ENCODE measurements at places on chromosomes 13 and 19.

DNA sequence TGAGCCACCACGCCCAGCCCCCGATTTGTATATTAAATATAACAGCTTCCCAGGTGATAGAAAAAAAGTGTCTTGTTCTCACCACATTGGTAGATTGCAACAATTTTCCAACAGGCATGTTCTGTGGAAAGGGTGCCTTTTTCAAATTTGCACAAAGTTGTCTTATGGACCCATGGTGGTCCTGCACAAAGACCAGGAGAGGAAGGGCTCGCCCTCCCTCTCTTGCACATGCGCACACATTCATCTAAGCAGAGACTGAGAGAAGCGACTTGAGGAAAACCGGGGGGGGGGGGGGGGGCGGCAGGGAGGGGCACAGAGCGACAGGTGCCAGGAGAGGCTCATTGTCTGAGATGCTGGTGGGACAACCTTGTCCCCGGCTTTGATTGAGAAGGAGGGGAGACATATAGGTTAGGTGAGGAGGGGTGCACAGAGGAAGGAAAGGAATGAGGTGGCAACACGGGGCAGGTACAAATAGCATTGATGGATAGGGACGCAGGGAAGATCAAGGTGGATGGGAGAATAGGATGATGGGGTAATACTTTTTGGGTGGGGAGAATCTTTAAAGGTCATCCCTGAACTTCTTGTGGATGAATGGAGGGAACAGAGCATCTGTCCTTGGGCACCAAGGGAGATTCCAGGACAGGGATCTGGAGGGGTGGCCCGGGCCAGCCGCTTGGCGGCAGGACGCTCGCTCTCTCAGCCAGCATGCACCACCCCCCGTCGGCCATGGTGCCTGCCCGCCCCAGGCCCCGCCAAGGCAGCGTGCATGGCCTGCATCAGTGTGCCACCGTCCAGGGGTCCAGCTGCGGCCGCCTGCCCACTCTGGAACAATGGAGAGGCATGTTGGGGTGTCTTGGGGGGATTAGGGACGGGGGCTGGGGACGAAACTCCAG lies 76.0 kb downstream of the IER2 start:
- no peak for DNase-seq

DNA sequence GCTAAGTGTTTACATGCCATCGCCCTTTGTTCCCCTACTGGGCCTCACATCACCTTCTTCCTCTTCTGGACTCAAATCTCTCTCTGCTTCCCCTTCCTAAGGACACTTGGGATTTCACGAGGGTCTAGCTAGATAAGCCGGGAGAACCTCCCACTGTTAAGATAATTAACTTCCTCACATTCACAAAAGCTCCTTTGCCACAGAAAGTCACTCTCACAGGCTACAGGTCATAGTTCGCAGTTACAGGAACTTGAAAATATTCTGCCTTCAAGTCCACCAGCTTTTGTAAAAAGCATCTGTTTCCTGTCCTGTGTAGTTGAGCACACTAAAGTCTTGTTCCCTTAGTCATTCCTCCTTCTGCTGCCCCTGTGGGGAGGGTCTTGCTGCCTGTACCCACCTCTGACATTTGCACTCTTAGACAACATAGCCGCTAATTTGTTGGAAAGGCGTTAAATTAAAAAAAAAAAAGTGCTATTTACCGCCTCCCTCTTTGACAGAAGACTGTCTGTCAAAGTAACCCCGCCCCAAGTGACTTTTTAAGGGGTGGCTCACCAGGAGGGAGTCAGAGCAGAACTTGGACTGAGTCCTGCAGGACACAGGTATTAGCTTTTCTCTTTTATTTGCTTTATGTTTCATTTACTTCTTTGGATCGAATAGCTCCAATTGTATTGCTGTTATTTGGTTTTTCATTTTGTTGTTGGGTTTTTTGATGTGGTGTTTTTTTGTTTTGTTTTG lies 26.8 kb upstream of the CEACAM21 start:
- DNase-seq, result peak; percentile 75

DNA sequence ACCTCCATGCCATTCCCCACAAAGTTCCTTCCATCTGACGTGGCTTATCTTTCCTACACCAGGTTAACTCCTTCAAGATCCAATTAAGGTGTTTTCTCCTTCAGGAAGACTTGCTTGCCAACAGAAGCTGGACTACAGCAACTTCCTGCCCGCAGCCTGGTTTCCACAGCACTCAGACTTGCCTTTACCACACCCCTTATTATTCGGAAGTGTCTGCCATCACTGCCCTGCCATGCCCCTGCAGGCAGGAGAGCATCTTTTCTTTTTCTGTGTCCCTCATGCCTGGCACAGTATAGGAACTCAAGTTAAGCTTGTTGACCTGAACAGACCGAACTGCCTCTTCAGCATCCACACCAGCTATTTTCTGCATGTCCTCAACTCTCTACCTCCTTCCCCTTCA lies 168.0 kb downstream of the FOXO1 start:
- DNase-seq, result no peak

GRCh38 chr13:21590231-21590630 lies 13.7 kb downstream of the MICU2 start:
- no peak for DNase-seq

GRCh38 chr19:29551774-29552173 lies 26.0 kb downstream of the VSTM2B start:
- no peak for DNase-seq
